ENCODE measurements at places on chromosomes 11 and 22.

DNA sequence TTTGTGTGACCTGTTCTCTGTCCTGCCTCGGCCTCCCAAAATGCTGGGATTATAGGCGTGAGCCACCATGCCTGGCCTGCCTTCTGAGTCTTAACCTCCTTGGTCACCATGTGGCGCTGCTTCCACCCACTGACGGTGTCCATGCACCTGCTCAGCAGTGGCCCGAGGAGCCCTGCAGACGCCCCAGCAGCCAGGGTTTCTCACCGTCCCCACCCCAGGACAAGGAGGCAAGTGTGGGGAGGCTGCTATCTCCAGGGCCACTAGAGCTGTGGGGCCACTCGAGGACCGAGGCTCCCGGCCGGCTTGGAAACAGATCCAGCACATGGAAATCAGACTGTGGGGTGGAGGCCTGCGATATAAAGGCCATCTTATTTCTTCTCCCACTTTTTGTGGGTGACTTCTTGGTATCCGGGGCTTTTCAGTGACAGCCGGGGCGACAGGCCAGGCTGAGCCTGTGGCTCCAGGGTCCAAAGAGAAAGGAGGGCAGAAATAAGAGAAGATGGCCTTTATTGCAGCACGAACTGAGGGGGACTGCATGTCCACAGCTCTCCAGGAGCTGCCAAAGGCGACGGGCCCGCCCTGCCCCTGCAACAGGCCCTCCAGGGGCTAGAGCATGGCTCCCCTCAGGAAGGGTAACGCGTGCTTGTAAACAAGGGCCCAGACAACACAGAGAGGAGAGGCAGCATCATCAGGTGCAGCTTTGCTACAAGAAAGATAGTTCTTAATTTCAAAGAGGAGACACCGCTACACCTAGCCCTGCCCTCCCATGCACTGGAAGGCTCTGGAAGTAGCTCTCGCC lies 15.0 kb downstream of the TSPO start:
- DNase-seq: no peak

- DNase-seq: no peak
Measured at GRCh38 chr11:33970984-33971466, 79.1 kb upstream of the LMO2 start.

- DNase-seq: no peak
Measured at GRCh38 chr11:119107538-119108145, 498 bp downstream of the C2CD2L start.

DNA sequence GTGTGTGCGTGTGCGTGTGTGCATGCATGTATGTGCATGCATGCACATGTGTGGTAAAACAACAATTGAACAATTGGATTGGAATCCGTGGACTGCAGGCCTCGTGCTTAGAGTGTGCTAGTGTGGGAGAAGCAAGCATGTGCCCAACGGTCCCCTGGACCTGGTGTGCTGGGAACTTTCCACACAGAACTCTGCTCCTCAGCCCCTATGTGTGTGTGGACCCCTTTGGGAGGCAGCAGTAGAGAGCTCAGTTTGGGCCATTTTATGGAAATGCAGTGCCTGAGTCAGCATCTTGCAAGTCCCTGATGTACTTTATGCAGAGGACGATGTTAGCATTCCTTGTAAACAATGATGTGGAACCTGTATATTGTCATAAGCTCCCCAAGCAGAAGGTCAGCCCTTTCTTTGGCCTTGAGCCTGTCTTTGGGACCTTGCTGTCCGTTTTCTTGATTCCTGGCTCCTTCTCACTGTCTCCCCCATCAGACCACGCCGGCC lies 167.3 kb downstream of the TBC1D22A start:
- no peak for DNase-seq

DNA sequence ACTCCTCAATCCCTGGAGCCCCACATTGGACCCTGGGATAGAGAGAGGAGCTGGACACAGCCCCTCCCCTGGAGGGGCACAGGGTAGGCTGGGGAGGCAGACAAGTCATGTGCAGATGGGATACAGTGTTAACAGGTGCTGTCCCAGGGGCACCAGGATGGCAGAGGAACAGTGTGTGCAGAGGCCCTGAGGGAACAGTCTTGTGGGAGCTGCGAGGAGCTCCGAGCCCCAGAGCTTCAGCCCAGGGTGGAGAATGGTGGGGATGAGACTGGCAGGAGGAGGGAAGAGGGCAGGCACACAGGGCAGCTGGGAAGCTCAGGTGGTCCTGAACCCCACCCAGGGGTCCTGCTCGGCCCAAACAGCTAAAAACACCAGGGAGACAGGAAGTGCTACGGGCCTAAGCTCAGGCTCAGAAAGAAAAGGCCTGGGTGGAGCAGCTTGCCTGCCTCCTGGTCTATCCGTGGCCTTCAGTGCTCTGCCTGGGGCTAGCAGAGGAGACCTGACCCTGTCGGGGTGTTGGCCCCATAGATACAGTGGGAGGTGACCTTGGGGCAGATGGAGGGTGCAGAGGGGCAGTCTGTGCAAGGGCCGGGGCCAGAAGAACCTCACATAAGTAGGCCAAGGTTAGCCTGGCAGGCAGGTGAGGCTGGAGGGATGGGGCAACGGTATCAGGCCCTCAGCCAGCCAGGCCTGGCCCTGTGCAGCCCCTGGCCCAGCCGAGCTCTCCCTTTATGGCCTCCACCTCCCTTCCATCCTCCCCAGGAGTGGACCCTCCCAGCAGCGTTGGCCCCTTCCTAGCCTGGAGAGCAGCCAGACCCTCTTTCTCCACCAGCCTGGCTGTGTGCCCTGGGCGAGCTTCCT lies 15.4 kb downstream of the CAPN5 start:
- DNase-seq: no peak
